ENCODE measurements at places on chromosomes 16 and 17. TPM values are rescaled to one million over a fixed set of nuclear protein-coding genes. Genes with fewer than 3 reads are reported as not detected.

DNA sequence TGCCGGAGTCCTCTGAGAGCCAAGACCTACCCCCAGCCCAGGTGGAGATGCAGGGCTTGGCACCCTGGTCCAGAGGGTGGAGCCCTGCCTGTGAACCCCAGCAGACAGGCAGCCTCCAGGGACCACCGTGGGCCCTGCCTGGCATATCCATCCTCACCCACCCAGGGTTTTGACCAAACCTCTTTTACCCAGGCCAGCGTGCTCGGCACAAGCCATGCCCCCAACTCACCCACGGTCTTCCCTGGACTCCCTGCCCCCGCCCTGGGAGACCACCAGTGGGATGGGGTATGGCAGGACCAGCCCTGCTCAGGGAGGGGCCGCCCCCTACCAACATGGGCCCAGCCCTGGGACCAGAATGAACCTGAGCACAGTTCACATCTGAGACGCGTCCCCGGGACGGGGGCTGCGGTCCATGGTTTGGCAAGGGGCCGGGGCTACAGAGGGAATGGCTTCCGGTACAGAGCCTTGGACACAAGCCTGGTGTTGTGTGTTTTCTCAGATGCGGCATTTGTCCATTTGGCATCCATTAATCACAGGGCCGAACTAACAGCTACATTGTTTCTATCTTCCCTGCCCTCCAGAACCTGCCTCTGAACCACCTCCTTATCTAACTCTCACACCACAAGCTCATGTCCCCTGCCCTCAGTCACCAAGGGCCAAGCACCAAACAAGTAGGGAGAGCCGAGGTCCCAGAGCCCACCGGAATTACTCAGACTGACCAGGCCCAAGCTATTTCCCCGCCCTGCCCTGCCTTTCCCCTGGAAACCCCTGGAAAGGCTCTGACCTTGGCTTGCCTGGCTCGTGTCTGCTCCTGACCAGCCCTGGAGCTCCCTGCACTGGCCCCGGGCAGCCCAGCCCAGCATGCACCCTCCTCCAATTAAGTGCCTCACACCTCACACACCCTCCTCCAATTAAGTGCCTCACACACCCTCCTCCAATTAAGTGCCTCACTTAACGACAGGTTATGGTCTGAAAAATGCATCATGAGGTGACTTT is 14.1 kb downstream of the HS3ST6 start:
- DNase-seq = no peak
- H3K27me3 ChIP-seq = no peaks in the 10 kb centered on the region
- H3K36me3 ChIP-seq = no peaks in the 10 kb centered on the region
- no peak overlapping the region for H3K27ac ChIP-seq
- no peaks in the 10 kb centered on the region for H3K4me1 ChIP-seq

GRCh38 chr17:79525793-79526677 is 84.8 kb downstream of the RBFOX3 start:
- H3K4me3 ChIP-seq = no peak overlapping the region
- no peaks in the 10 kb centered on the region for H3K27me3 ChIP-seq
- no peaks in the 10 kb centered on the region for H3K36me3 ChIP-seq

IKZF3 gene
- 178 TPM for total RNA-seq

DNA sequence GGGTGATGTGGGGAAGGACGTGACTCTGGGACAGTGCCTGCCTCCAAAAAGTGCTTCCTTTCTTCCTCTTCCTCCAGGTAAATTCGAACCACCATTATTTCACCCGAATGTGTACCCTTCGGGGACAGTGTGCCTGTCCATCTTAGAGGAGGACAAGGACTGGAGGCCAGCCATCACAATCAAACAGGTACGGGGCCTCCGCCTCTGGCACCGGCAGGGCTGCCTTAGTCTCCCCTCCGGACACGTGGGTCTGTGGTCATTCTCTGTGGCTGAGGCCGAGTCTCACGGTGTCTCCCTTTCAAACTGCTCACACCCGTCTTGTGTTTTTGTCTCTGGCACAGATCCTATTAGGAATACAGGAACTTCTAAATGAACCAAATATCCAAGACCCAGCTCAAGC is 10.7 kb downstream of the UBE2I start:
- H3K27me3 ChIP-seq = no peaks in the 10 kb centered on the region
- H3K36me3 ChIP-seq = no peaks in the 10 kb centered on the region
- no peaks in the 10 kb centered on the region for H3K4me1 ChIP-seq
- no peak overlapping the region for H3K27ac ChIP-seq
- H3K4me3 ChIP-seq = no peak overlapping the region

DLX4 gene
- 0.17 TPM for total RNA-seq

ITGAL gene
- total RNA-seq = 176 TPM

Data from B cell (primary cell).